Activated T-helper 1 cell treated with anti-CD3 and anti-CD28 coated beads, Interleukin-12 subunit alpha, Interleukin-12 subunit beta, Interleukin-2, Interleukin-4 antibody, amounts not matched to agents 30 ng/mL and 10 ng/mL and 1 ng/mL, durations not matched to agents 14 hours and 24 hours and 36 hours (primary cell): ENCODE measurements at places on chromosomes 2 and 18. TPM values are rescaled to one million over a fixed set of nuclear protein-coding genes. Genes with fewer than 3 reads are reported as not detected.

IL1RL2 gene
- 0.16 TPM in 1 of 2 replicates, not detected in the other for total RNA-seq

REG3G gene
- not detected in 2 replicates for total RNA-seq

ASPRV1 gene
- 0.44 and 0.91 TPM in 2 replicates for total RNA-seq

GATA6 gene
- not detected in 2 replicates for total RNA-seq

DNA sequence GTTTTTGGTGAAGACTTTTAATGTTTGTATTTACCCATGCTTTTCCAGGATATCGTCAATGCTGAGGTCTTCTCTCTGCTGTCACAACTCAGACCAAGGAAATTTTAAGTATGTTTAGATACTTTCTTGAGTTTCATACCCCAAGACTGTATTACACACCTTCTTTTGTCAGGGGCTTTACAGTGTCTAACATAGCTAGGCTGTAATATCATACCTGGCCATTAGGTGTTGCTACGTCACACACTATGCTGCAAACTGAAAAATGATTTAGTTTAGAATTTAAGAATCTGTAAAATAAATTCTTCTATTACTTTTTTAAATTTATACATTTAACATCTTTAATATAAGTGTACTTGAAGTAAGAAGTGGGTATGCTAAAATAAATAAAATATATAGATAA, 358.4 kb upstream of the NRP2 start:
- no peak for DNase-seq

DNA sequence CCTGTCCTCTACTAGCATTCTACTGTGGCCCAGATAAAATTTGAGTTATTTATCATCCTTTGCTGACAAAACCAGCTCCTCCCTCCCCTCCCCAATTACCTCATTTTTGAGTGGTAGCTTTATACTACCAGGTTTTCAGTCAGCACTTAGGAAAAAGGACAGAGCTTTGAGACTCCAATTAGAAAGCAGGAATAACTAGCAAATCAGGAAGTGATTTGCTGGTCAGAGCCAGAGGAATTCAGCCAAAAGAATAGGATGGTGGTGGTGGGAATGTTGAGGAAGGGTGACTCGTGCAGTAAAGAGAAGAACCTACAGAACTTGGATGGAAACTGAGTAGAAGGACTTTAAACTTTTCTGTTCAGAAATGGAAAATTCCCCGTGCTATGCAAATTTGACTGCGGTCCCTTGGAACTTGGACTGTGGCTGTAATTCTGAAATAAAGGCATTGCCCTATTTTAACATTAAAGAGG, 3.7 kb downstream of the MYL12B start:
- DNase-seq, result no peak

GRCh38 chr18:75478996-75479880, 51.7 kb upstream of the SMIM21 start:
- DNase-seq, result no peak

GRCh38 chr2:27956888-27957287, 66.4 kb downstream of the BABAM2 start:
- no peak for DNase-seq

DNA sequence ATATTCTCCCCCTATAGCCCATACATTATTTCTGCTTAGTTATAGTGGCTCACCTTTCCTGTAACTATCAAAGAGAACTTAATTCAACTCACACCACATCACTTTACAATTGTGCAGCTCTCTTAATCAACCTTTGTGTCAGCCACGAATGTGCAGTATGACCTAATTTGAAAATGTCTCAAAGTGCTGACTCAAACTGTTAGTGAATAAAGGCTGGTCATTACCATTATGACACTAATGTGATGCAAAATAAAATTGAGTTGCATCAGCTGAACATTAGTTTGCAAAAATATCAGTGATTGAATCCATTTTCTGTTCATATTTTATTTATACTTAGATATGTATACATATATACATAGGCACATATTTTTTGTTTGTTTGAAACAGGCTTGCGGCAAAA, 251.8 kb downstream of the MEIS1 start:
- no peak for DNase-seq

GRCh38 chr2:63842149-63843061, 709 bp downstream of the UGP2 start:
- DNase-seq, result no peak
